A549 treated with Hydrocortisone at 1 μM for 4 hours (cell line): ENCODE measurements at places on chromosomes 2 and 18. TPM values are rescaled to one million over a fixed set of nuclear protein-coding genes. Genes with fewer than 3 reads are reported as not detected.

The CNTNAP5 gene
- total RNA-seq = not detected in 5 replicates

The ACOXL gene
- total RNA-seq = not detected in 5 replicates

The HOXD3 gene
- 0.08 to 0.18 TPM (median 0.17 TPM) in 4 of 5 replicates, not detected in the other for total RNA-seq

The ECEL1 gene
- total RNA-seq = 0.09 to 0.37 TPM (median 0.15 TPM) in 5 replicates

The IL1RN gene
- 0.23 to 0.51 TPM (median 0.39 TPM) in 5 replicates for total RNA-seq

The OR6B2 gene
- not detected in 5 replicates for total RNA-seq

The CTAGE1 gene
- total RNA-seq = not detected in 5 replicates

The EFR3B gene
- 8.8 to 13.1 TPM (median 9.5 TPM) in 5 replicates for total RNA-seq

The GATA6 gene
- 1.4 to 1.7 TPM (median 1.4 TPM) in 5 replicates for total RNA-seq

The TBR1 gene
- 0.03 to 0.07 TPM (median 0.04 TPM) in 4 of 5 replicates, not detected in the other for total RNA-seq

The VWC2L gene
- not detected in 5 replicates for total RNA-seq

The IGFBP5 gene
- total RNA-seq = 0.14 to 0.17 TPM (median 0.17 TPM) in 5 replicates

The NCKAP1 gene
- total RNA-seq = 87.8 to 113 TPM (median 105 TPM) in 5 replicates

The L3MBTL4 gene
- total RNA-seq = 0.02 to 0.05 TPM in 2 of 5 replicates, not detected in the others

The C2orf92 gene
- 0.71 to 1.0 TPM (median 0.83 TPM) in 5 replicates for total RNA-seq

The OSR1 gene
- total RNA-seq = 8.0 to 11.8 TPM (median 8.2 TPM) in 5 replicates

The NR4A2 gene
- total RNA-seq = 1.7 to 3.1 TPM (median 2.1 TPM) in 5 replicates
